ENCODE measurements at places on chromosomes 6 and 20. TPM values are rescaled to one million over a fixed set of nuclear protein-coding genes. Genes with fewer than 3 reads are reported as not detected.

- DNase-seq = no peak
- H3K36me3 ChIP-seq = no peaks in the 10 kb centered on the region
- H3K27ac ChIP-seq = no peak overlapping the region
- H3K27me3 ChIP-seq = no peaks in the 10 kb centered on the region
Measured at GRCh38 chr20:31827059-31827458, 7.9 kb downstream of the MYLK2 start.

DNA sequence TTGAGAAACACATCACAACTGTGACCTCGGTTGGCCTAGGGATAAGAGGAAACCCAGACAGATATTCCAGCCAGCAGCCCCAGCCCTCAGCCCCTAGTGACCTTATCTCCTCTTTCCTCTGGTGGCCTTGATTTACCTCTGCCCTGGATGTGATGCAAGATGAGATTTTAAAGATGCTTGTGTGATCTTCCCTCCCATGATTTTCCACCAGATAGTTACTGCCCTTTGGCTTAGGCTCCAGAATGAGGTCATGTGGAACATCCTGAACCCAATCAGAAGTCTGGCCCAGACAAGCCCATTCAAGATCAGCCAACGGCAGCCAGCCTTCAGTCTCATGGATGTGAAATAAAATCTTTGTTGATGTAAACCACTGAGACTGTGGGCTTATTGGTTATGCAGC is 104.0 kb downstream of the BANF2 start:
- H3K4me3 ChIP-seq = no peak overlapping the region
- DNase-seq = no peak
- H3K27me3 ChIP-seq = no peaks in the 10 kb centered on the region
- H3K27ac ChIP-seq = no peak overlapping the region
- no peaks in the 10 kb centered on the region for H3K36me3 ChIP-seq
- H3K4me1 ChIP-seq = peaks cover 5% of the 10 kb centered on the region

The ULBP1 gene
- 3.1 TPM for total RNA-seq

GRCh38 chr6:130520801-130521200 is 155.0 kb downstream of the TMEM200A start:
- no peaks in the 10 kb centered on the region for H3K4me1 ChIP-seq
- H3K36me3 ChIP-seq = no peaks in the 10 kb centered on the region
- H3K27me3 ChIP-seq = no peaks in the 10 kb centered on the region
- H3K4me3 ChIP-seq = no peak overlapping the region

GRCh38 chr6:166960609-166960978 is 4.2 kb upstream of the RNASET2 start:
- no peaks in the 10 kb centered on the region for H3K27me3 ChIP-seq
- DNase-seq = no peak
- no peak overlapping the region for H3K27ac ChIP-seq

The ZNF341 gene
- 7.7 TPM for total RNA-seq

- DNase-seq = no peak
- H3K27me3 ChIP-seq = no peaks in the 10 kb centered on the region
- no peak overlapping the region for H3K4me3 ChIP-seq
- no peaks in the 10 kb centered on the region for H3K36me3 ChIP-seq
- no peak overlapping the region for H3K27ac ChIP-seq
Measured at GRCh38 chr6:113607821-113608545, 249.2 kb upstream of the MARCKS start.

The FRK gene
- total RNA-seq = 2.5 TPM

The SMIM13 gene
- total RNA-seq = 17.6 TPM

The SIGLEC1 gene
- total RNA-seq = 0.03 TPM

The LRRN4 gene
- total RNA-seq = 0.57 TPM

- H3K36me3 ChIP-seq = no peaks in the 10 kb centered on the region
- no peak for DNase-seq
- H3K27me3 ChIP-seq = no peaks in the 10 kb centered on the region
- no peak overlapping the region for H3K4me3 ChIP-seq
- no peak overlapping the region for H3K27ac ChIP-seq
Measured at GRCh38 chr6:3433005-3433404, 23.8 kb downstream of the SLC22A23 start.

- no peaks in the 10 kb centered on the region for H3K4me1 ChIP-seq
- DNase-seq = no peak
- no peaks in the 10 kb centered on the region for H3K36me3 ChIP-seq
- no peak overlapping the region for H3K4me3 ChIP-seq
Measured at GRCh38 chr6:7201732-7202541, 94.2 kb downstream of the RREB1 start.

DNA sequence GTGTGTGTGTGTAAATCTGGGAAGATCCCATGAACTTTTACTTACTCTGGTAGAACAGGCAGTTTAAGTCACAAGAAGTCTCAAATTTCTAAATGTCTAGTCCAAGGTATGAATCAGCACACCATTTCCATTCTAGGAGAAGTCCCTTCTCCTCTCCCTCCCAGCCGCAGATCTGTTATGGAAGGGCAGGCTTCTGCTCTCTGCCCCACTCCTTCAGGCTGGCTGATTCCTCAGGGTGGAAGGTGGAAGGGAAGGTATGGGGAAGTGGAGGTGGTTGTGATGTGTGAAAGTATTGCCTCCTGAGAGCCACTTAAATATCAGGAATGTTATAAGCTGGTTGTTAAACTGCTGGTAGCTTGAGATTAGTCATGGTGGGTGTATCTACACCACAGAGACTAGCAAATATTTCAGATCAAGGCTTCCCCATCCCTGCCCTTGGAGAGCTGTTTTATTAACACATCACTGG is 44.5 kb upstream of the LAMA4 start:
- no peaks in the 10 kb centered on the region for H3K27me3 ChIP-seq
- no peaks in the 10 kb centered on the region for H3K36me3 ChIP-seq
- no peaks in the 10 kb centered on the region for H3K4me1 ChIP-seq
- no peak overlapping the region for H3K4me3 ChIP-seq
- H3K27ac ChIP-seq = no peak overlapping the region
- DNase-seq = no peak

GRCh38 chr6:91155129-91155785 is 568.4 kb upstream of the MAP3K7 start:
- H3K27ac ChIP-seq = no peak overlapping the region
- no peak for DNase-seq
- H3K27me3 ChIP-seq = no peaks in the 10 kb centered on the region
- no peak overlapping the region for H3K4me3 ChIP-seq
- no peaks in the 10 kb centered on the region for H3K36me3 ChIP-seq

The SLC35A1 gene
- total RNA-seq = 14.9 TPM

DNA sequence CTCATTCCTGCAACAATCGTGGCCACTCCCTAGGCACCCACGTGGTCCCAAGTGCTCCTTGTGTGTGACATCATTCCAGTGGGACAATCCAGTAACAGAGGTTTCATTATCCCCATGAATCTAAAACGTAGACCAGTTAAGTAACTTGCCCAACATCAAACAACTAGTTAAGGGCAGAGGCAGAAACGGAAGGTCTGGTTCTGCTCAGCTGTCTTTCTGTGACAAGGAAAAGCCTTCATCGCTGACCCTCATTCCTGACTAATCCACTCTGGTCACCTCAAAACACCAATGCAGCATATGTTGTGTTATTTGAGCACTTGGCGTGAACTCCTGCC is 261.4 kb upstream of the JARID2 start:
- H3K27me3 ChIP-seq = no peaks in the 10 kb centered on the region
- no peak overlapping the region for H3K4me3 ChIP-seq
- no peak overlapping the region for H3K27ac ChIP-seq
- DNase-seq = no peak
- no peaks in the 10 kb centered on the region for H3K36me3 ChIP-seq
- no peaks in the 10 kb centered on the region for H3K4me1 ChIP-seq

The OPN5 gene
- total RNA-seq = not detected

- no peaks in the 10 kb centered on the region for H3K27me3 ChIP-seq
- H3K36me3 ChIP-seq = no peaks in the 10 kb centered on the region
- no peak overlapping the region for H3K4me3 ChIP-seq
- no peak overlapping the region for H3K27ac ChIP-seq
Measured at GRCh38 chr6:168261234-168261633, 58.3 kb downstream of the DACT2 start.

- H3K27ac ChIP-seq = no peak overlapping the region
- no peak overlapping the region for H3K4me3 ChIP-seq
- H3K36me3 ChIP-seq = no peaks in the 10 kb centered on the region
- peaks cover 14% of the 10 kb centered on the region for H3K4me1 ChIP-seq
Measured at GRCh38 chr6:111661541-111662061, 55.9 kb upstream of the TRAF3IP2 start.

GRCh38 chr6:106377061-106377540 is 16.6 kb downstream of the CRYBG1 start:
- no peak overlapping the region for H3K27ac ChIP-seq
- peaks cover 42% of the 10 kb centered on the region for H3K27me3 ChIP-seq
- DNase-seq = no peak
- H3K4me1 ChIP-seq = no peaks in the 10 kb centered on the region
- no peak overlapping the region for H3K4me3 ChIP-seq

- peak overlapping the region; percentile 48 for H3K4me3 ChIP-seq
- H3K4me1 ChIP-seq = no peaks in the 10 kb centered on the region
- H3K27me3 ChIP-seq = no peaks in the 10 kb centered on the region
- no peak for DNase-seq
- H3K27ac ChIP-seq = no peak overlapping the region
Measured at GRCh38 chr6:5084360-5084780, 771 bp upstream of the PPP1R3G start.

- no peaks in the 10 kb centered on the region for H3K27me3 ChIP-seq
- no peak overlapping the region for H3K27ac ChIP-seq
- H3K4me1 ChIP-seq = no peaks in the 10 kb centered on the region
Measured at GRCh38 chr20:35603695-35604448, 11.8 kb upstream of the SPAG4 start.

DNA sequence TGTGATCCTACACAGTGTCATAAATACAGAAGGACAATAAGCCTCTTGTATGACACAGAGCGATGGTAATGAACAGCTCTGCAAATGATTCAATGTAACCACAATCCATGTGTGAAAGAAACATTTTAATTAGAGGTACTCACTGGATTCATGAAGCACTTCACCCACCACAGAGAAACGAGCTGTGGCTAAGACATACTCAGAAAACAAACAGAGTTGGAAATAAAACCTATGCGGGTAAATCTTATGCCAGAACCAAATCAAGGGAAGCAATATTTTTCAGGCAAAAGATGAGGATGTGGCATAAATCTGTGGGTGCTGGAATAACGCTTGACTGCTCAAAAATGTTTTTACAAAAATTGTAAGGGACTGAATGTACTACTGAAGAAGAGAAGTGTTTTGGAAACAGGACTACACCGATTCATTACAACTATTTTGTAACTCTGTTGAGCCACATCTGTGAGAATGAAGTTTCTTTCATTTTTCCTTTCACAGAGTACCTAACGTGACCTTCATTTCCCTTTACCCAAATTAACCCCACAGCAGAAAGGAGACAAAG is 112.1 kb downstream of the WDR27 start:
- H3K4me3 ChIP-seq = no peak overlapping the region
- H3K27me3 ChIP-seq = no peaks in the 10 kb centered on the region
- peak; percentile 12 for DNase-seq
- no peak overlapping the region for H3K27ac ChIP-seq

The CCN2 gene
- 155 TPM for total RNA-seq

DNA sequence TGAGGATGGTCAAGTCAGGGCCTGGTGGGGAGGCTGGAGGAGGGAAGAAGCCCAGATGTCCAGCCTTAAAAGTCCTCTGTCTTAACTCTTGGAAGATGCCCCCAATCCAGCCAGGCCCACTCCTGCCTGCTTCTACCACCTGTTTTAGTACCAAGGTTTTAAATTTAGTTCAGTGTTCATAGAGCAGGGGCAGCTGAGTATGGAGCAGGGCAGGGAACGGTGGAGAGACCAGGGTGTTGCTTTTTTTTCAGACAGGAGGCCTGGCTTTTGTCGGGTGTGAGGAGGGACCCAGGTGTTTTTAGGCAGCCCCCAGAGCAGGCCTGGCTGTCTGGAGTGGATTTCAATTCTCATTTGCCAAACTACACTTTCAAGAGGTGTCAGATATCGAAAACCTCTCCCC is 278.8 kb downstream of the CDC5L start:
- H3K27ac ChIP-seq = 0 out of 2 replicates have a peak overlapping the region, but pooled peaks have one; percentile 10
- DNase-seq = no peak
- no peak overlapping the region for H3K4me3 ChIP-seq

DNA sequence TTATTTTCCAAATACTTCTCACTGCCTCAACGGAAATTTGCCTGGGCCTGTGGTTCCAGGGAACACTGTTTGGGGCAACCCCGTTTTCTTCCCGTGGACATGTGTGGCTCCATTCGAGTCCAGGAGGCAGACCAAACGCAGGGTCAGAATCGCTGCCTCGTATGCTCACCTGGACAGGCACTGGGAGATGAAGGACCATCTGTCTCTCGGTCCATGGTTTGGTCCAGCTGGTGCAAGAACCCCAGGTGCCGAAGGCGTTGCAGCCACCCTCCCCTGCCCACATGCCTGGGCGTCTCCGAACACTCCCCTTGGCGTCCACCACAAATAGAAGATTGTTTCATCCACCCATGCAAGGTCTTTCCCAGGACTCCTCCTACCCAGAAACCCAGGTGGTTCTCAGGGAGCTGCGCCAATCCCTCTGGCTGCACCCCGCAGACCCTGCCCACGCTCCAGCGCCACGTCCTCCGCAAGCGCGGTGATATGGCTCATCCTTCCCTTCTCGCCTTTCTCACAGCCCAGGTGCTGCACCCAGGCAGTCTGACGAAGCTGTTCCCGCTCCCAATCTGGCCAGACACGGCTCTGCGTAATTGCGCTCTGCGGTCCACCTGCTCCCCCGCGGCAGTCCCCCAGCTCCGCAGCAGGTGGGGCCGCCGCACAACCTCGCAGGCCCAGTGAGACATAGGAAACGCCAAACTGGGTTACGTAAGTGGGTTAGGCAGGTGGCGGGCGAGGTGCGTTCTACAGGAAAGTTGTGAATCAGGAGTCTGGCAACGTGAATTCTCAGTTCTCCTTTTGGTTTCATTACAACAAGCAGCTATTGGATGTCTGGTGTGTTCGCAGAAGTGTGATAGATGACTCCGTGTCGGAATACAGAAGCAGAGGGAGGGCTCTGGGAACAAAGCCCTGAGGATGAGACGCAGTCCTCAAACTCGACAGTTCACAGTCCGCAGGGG is 146.2 kb upstream of the ECI2 start:
- no peak for DNase-seq
- H3K4me1 ChIP-seq = peaks cover 7% of the 10 kb centered on the region
- peaks cover 7% of the 10 kb centered on the region for H3K27me3 ChIP-seq
- H3K27ac ChIP-seq = no peak overlapping the region
- peak overlapping the region; percentile 49 for H3K4me3 ChIP-seq

- H3K27ac ChIP-seq = no peak overlapping the region
- no peak overlapping the region for H3K4me3 ChIP-seq
- H3K36me3 ChIP-seq = no peaks in the 10 kb centered on the region
- H3K4me1 ChIP-seq = no peaks in the 10 kb centered on the region
- H3K27me3 ChIP-seq = no peaks in the 10 kb centered on the region
- DNase-seq = no peak
Measured at GRCh38 chr20:23296841-23297701, 53.5 kb upstream of the NXT1 start.

The CD93 gene
- 0.10 TPM for total RNA-seq

GRCh38 chr20:58308680-58309527 is 611 bp upstream of the RAB22A start:
- DNase-seq = no peak
- no peaks in the 10 kb centered on the region for H3K27me3 ChIP-seq
- peaks cover 12% of the 10 kb centered on the region for H3K36me3 ChIP-seq
- peaks cover 20% of the 10 kb centered on the region for H3K4me1 ChIP-seq

All from Panc1 (cell line).